ENCODE measurements at places on chromosomes 7 and 10.
A peak's percentile ranks its signal among the peaks of the same experiment; 100 is the strongest.

DNA sequence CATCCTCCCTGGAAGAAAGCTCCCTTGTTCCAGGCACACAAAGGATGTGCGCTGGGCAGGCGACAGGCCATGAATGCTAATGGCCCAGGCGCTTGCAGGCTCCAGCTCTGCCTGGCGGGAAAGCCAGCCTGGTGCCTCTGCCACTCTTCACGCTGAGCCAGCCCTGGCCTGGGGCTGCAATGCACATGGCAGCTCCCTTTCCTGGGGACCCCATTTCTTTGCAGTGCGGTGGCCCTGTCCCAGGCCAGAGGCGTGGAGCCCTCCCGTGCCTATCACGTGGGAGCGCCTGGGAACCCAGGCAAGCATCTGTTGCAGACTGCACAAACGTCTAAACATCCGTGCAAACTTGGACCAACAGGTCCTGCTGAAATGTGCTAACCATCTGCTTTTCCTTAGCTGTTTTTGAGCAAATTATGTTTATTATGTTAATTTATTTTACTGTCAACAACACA is 152.1 kb upstream of the LYZL2 start:
- peak; percentile 55 for DNase-seq
- H3K4me1 ChIP-seq = peaks cover 64% of the 10 kb centered on the region
- peak overlapping the region; percentile 94 for H3K27ac ChIP-seq
- H3K4me3 ChIP-seq = no peak overlapping the region
- no peaks in the 10 kb centered on the region for H3K27me3 ChIP-seq
- no peaks in the 10 kb centered on the region for H3K36me3 ChIP-seq

DNA sequence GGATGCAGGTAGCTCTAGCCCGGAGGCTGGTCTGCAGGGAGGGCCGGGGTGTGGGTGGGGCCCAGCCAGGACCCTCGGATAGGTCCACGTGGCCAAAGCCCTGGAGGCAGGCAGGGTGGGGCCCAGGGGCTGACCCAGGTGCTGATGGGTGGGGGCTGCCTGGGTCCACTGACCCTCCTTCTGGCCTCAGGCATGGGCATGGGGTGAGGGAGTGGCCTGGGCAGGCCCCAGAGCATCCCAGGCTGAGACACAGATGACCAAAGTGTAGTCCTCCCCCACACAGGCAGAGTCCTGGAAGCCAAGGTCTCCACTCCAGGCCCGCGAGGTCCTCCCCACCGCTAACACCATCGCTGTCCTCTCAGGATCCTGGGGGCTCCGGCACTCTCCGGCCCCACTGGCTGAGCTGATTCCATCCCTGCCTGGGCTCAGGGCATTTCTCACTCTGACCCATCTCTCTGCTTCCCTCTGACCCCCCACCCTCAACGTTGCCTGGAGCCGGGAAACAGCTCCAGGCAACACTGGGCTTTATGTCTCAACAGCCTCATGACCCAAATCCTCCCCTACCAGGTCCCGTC is 20.7 kb upstream of the PPP2R2D start:
- H3K4me1 ChIP-seq = peaks cover 3% of the 10 kb centered on the region
- DNase-seq = no peak
- peaks cover 11% of the 10 kb centered on the region for H3K27me3 ChIP-seq
- H3K27ac ChIP-seq = no peak overlapping the region

DNA sequence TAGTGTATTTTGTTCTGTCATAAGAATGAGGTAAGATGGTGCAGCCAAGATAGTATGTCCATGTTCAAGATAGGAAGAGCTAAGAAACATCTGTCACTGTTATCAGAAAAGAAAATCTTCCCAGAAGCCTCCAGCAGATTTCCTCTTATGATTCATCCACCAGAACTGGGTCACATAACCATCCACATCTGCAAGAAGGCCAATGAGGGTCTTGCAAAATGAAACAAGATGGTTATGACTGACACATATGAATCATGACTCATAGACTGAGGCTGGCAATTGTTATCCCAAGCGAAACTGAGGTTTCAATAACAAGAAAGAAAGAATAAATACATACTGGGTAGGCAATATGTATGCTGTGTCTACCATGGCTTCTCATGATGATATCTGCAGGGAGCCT is 30.3 kb downstream of the CCNJ start:
- no peak overlapping the region for H3K4me3 ChIP-seq
- no peaks in the 10 kb centered on the region for H3K4me1 ChIP-seq
- DNase-seq = no peak
- no peaks in the 10 kb centered on the region for H3K36me3 ChIP-seq
- no peak overlapping the region for H3K27ac ChIP-seq

DNA sequence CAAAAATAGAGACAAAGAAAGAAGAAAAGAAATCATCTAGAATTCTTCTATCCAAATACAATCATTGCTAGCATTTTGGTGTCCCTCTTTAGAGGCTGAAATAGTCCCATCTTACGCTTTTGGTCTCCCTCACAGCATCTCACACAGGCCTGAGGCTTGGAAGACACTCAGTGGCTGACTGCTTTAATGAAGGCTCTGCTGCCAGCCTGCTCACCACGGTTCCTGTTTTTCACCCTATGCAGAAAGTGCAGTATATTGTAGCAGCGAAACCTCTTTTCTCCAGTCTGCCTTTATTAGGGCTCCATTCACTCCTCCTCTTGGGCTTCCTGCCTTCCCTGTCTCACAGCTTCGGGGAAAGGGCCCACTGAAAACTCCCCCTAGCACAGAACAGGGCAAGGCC is 102.2 kb downstream of the JCAD start:
- H3K36me3 ChIP-seq = no peaks in the 10 kb centered on the region
- H3K4me1 ChIP-seq = peaks cover 18% of the 10 kb centered on the region
- H3K4me3 ChIP-seq = no peak overlapping the region
- no peak overlapping the region for H3K27ac ChIP-seq
- no peak for DNase-seq

- no peak overlapping the region for H3K4me3 ChIP-seq
- peaks cover 11% of the 10 kb centered on the region for H3K4me1 ChIP-seq
- H3K36me3 ChIP-seq = no peaks in the 10 kb centered on the region
- no peak overlapping the region for H3K27ac ChIP-seq
Measured at GRCh38 chr7:14905764-14906163, 3.2 kb upstream of the DGKB start.

GRCh38 chr7:155378959-155379871 is 78.7 kb upstream of the EN2 start:
- no peak overlapping the region for H3K27ac ChIP-seq
- DNase-seq = no peak
- no peak overlapping the region for H3K4me3 ChIP-seq
- peaks cover 29% of the 10 kb centered on the region for H3K4me1 ChIP-seq
- H3K36me3 ChIP-seq = no peaks in the 10 kb centered on the region
- H3K27me3 ChIP-seq = peaks cover 93% of the 10 kb centered on the region

DNA sequence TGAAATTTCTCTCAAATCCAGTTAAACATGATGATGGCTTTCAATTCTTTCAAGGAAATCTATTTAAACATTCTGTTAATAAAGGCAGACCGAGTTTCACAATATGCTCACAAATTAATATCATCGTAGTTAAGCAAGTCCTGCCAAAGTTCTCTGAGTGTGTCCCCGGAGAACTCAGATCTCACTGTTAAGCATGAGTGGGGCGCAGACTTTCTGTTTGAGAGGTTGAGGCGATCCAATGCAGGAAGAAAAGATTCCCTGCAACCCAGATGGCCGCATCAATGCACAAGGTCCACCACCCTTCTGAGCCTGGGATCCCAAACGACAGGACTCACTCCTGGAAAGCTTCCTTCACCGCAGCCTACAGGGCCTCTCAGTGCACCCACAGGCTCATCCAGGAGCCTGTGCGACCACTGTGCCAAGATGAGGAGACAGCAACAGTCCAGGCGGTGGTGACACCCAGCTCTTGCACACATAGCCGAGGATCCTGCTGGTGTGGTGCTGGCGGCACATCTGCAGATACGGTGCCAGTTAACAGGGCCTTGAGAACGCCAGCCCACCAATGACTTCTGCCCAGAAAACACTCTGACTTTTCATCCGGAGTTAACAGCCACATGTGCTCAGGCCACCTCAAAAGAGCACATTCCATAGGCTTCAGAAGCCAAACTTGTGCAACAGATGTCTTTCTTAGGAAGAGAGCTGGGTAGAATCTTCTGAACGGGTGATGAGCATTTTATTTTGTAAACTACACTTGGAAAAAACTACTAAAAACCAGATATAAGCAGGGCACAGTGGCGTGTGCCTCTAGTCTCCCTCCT is 102.1 kb downstream of the ZRANB1 start:
- H3K27me3 ChIP-seq = no peaks in the 10 kb centered on the region
- peaks cover 56% of the 10 kb centered on the region for H3K4me1 ChIP-seq
- H3K36me3 ChIP-seq = peaks cover 3% of the 10 kb centered on the region
- peak; percentile 80 for DNase-seq

- peak overlapping the region; percentile 31 for H3K27ac ChIP-seq
- peak; percentile 86 for DNase-seq
- H3K36me3 ChIP-seq = no peaks in the 10 kb centered on the region
- no peak overlapping the region for H3K4me3 ChIP-seq
- H3K4me1 ChIP-seq = peaks cover 2% of the 10 kb centered on the region
Measured at GRCh38 chr7:94190599-94191061, 186.5 kb upstream of the BET1 start.

GRCh38 chr10:76649723-76650127 is 987.9 kb downstream of the KCNMA1 start:
- DNase-seq = peak; percentile 84
- no peaks in the 10 kb centered on the region for H3K27me3 ChIP-seq
- H3K4me1 ChIP-seq = peaks cover 6% of the 10 kb centered on the region
- no peaks in the 10 kb centered on the region for H3K36me3 ChIP-seq
- H3K4me3 ChIP-seq = no peak overlapping the region

DNA sequence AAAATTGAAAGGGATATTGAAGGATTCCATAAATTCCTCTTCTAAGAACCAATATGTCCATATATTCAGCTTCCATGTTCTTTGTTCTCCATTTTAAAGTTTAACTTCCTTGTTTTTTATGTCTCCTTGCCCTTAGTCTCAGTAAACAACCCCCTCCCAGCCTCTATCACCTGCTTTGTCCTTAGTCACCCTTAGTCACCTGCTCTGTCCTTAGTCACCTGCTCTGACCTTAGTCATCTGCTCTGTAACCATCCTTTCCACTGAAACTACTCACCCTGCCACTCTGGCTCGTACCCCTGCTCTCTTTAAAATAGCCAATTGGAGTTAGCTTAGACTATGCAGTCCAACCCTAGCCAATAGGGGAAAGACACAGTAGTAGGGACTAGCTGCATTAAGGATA is 136.2 kb upstream of the TMEM106B start:
- no peaks in the 10 kb centered on the region for H3K36me3 ChIP-seq
- H3K4me3 ChIP-seq = no peak overlapping the region
- DNase-seq = no peak
- H3K27ac ChIP-seq = no peak overlapping the region
- H3K27me3 ChIP-seq = no peaks in the 10 kb centered on the region

GRCh38 chr10:12337453-12338372 is 11.6 kb upstream of the CAMK1D start:
- no peak overlapping the region for H3K27ac ChIP-seq
- no peaks in the 10 kb centered on the region for H3K36me3 ChIP-seq
- no peak overlapping the region for H3K4me3 ChIP-seq
- peak; percentile 30 for DNase-seq

DNA sequence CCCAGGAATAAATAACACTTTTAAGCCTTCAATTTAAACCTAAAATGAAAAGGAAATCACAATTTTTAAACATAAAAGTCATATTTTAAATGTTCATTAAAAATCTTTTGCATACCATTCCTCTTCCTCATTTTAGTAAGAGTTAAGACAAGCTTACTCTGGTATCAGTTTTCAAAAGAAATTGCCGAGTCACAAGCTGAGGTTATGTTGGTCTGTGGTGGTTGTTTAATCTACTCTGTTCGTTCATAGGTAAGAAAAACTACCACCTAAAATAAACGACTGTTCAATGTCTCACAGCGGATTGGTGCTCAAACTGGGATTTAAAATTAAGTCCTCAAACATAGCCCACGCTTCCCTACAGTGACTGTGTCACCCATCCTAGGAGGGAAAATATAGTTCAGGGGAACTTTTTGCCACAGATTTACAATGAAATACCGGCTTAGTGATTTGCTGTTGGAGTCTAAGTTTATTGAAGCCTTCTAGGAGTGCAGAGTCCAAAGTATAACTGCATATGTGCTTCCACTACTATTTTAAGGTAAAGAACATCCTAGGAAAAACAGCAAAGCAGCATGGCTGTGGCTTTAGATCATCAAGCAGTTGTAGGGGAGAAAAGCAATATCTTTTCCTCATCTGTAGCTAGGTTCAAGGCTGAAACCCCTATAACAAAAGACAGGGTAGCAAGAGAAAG is 61.1 kb downstream of the GNAT3 start:
- DNase-seq = no peak
- no peaks in the 10 kb centered on the region for H3K36me3 ChIP-seq
- no peak overlapping the region for H3K4me3 ChIP-seq
- H3K27ac ChIP-seq = no peak overlapping the region
- H3K27me3 ChIP-seq = no peaks in the 10 kb centered on the region

DNA sequence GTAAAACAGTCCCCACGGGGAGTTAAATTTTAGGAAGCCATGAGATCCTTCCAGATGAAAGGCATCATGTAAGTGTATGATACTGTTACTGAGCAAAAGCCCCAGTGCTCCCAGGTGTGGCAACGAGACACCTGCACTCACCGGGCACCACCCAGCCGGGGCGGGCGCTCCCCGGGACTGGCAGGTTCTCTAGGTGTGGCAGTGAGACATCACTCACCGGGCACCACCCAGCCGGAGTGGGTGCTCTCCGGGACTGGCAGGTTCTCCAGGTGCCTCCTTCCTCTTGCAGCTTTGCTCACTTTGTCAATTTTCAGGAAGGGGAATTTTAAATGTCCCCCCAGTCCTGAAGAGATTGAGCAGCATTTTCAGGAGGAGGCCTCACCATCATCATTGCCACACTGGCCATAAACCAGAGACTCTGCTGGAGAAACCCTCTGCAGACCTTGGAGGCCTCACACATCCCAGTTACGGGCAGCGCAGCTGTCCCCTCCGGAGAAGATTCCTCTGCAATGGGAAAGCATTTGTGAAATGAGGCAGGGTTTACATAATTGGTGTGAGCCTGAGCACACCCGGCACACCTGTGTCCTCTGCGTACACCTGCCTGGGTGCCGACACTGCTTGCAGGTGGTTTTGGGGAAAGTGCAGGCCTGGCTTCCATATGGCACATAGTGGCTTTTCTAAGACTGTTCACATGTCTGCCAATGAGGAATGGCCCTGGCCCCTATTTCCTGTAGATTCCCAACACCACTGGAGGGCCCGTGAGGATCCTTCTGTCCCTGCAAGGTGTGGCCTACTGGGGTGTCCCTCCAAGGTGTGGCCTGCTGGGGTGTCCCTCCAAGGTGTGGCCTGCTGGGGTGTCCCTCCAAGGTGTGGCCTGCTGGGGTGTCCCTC is 191.4 kb downstream of the EBF3 start:
- H3K27ac ChIP-seq = no peak overlapping the region
- no peaks in the 10 kb centered on the region for H3K27me3 ChIP-seq
- no peak overlapping the region for H3K4me3 ChIP-seq
- H3K36me3 ChIP-seq = peaks cover 12% of the 10 kb centered on the region

- DNase-seq = no peak
- no peaks in the 10 kb centered on the region for H3K27me3 ChIP-seq
- H3K27ac ChIP-seq = no peak overlapping the region
Measured at GRCh38 chr10:126137562-126138221, 241.3 kb downstream of the FANK1 start.

GRCh38 chr10:124022066-124022465 is 71.3 kb downstream of the CHST15 start:
- H3K36me3 ChIP-seq = peaks cover 12% of the 10 kb centered on the region
- H3K27ac ChIP-seq = no peak overlapping the region
- H3K27me3 ChIP-seq = no peaks in the 10 kb centered on the region
- peaks cover 34% of the 10 kb centered on the region for H3K4me1 ChIP-seq
- DNase-seq = no peak

Measured in muscle of leg (tissue), 16 donors.